Stimulated activated CD4-positive, alpha-beta T cell treated with anti-CD3 and anti-CD28 coated beads, Interleukin-1b, Interleukin-23, amount 100 ng/mL, for 1 hour (primary cell): ENCODE measurements at places on chromosomes 5 and 9.

GRCh38 chr9:91362051-91362611 lies 413 bp upstream of the AUH start:
- no peak for DNase-seq

DNA sequence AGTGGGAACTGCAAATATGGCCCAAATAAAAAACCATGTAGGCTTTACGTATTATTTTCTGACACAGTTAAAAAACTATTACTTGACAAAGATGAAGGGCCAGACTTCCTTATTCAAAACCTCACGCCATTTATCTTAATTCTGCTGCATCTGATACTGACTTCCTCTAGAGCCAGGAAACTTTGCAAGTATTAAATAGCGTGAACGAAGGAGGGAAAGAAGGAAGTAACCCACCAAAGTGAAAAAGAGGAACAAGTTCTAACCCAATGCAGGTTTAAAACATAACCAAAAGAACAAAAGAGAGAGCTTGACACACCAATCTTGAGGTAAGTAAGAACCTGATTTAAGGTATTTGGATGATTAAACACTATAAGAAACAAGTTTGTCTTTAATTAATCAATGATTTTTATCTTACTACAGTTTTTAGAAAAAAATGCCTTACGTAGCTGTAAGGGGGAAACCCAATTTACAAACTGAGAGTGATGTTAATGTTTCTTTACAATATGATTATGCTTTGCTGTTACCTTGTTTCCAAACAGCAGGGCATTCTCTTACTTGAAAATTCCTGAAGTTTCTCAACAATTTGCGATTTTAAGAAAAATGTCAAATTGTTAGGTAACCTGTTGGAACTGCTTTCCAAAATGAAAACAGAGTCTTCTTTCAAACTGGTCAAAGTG lies at the start of gene GAPT:
Gene GAPT (plus strand): TSS at position 220 of the 677 bp plus-strand sequence. CDS start 3,102 bp downstream, outside the sequence.
- DNase-seq, result no peak

- no peak for DNase-seq
Observed at GRCh38 chr5:11595045-11595444, 309.2 kb downstream of the CTNND2 start.

DNA sequence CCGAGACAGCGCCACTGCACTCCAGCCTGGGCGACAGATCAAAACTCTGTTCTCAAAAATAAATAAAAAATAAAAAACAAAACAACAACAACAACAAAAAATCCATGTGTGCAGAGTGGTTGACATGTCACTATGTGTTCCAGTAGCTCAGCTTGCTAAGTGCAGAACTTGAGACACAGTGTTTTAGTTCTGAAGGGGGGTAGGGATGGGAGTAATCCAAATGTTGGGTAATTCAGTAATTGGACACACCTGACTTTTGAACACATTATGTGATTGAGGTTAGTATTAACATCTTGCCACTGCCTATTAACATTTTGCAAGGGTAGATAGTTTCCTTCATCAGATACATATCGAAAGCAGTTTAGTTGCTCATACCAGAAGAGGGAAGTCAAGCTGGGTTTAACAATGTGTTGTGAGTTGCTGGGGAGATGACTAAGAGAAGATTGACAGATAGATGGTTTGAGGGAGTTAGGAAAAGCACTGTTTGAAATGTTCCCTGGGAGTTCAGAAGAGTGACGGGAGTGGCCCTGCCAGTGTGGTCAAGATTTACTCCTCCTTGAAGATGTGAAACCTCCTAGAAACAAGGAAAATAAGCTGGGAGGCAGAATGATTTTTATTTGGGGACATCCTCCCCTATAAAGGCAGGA lies 928 bp downstream of the HACD4 start:
- DNase-seq, result no peak
